ENCODE measurements at places on chromosomes 16 and 17.

DNA sequence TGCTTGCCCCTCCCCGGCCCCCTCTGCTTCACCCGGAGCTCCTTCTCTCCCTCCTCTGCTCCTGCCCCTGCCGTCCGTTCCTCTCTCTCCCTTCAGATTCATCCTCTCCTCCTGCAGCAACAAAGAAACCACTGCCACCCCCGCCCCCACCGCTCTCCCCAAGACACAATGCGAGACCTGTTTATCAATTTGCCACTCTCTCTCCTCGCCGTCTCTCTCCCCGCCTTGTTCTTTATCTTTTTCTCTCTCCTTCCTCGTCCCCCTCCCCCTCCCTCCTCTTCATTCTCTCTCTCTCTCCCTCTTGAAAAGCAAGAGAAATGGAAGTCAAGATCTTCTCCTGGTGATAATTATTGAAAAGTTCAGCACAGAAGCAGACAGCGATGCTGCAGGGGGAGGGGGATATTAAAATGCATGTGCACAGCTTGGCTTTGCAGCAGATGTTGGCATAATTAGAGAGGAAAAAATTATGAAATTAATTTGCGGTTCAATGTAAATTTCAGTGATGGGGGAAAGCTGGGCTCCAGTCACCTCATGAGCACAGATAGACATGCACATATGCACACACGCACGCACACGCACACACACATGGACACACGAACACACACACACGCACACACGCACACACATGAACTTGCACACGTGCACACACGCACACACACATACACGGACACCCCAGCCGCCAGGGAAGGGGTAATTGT, 58.1 kb upstream of the CBFA2T3 start:
- DNase-seq: no peak

DNA sequence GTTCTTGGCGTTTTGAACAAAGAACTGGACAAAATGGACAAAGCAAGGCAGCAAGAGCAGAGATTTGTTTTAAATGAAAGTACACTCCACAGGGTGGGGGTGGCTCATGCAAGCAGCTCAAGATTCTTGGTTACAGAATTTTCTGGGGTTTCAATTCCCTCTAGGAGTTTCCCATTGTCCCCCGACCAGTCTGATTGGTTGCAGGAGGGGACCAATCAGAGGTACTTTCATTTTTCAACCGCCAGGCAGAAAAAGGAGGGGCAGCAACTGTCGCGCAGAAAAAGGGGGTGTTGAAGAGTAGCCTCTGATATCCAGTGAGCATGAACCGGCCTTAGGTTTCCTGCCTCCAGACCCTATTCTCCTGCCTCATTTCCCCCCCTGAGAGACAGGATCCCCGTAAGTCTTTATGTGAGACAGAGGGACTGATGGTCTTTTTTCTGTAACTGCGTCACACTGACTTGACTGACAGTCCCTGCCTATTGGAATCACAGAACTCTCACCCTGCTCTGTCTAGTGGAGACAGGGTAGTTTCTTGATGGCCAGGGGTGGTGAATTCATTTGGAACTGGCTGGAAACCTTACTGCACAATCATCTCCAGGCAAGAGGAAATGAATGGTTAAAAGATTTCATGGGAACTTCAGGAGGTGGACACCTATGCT, 59.4 kb upstream of the ALOX12 start:
- peak; percentile 86 for DNase-seq

- DNase-seq: peak; percentile 22
Observed at GRCh38 chr17:60315650-60316049, 76.3 kb downstream of the USP32 start.

DNA sequence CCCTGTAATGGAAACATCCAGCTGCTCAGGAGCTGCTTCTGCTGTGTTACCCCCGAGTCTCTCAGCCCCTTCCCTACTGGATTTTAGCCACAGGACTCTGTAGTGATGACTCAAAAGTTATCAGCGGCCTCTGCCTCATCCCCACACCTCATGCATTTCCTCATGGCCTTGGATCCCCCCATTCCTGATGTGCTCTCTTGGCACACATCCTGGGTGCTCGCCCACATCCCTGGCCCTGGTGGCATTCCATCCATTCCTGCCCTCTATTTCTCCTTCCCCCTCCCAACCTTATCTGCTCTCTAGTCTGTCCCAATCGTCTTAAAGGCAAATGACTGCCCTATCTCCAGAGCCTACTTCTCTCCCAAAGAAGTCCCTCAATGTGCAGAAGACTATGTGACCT, 24.6 kb downstream of the MARF1 start:
- DNase-seq: no peak

- DNase-seq: no peak
Observed at GRCh38 chr17:2928294-2928890, 132.2 kb downstream of the RAP1GAP2 start.

- no peak for DNase-seq
Observed at GRCh38 chr17:5500247-5500588, 13.9 kb downstream of the MIS12 start.

- DNase-seq: no peak
Observed at GRCh38 chr16:87216841-87217275, 100.3 kb downstream of the C16orf95 start.

GRCh38 chr16:69107316-69107962, 2.0 kb downstream of the HAS3 start:
- no peak for DNase-seq

DNA sequence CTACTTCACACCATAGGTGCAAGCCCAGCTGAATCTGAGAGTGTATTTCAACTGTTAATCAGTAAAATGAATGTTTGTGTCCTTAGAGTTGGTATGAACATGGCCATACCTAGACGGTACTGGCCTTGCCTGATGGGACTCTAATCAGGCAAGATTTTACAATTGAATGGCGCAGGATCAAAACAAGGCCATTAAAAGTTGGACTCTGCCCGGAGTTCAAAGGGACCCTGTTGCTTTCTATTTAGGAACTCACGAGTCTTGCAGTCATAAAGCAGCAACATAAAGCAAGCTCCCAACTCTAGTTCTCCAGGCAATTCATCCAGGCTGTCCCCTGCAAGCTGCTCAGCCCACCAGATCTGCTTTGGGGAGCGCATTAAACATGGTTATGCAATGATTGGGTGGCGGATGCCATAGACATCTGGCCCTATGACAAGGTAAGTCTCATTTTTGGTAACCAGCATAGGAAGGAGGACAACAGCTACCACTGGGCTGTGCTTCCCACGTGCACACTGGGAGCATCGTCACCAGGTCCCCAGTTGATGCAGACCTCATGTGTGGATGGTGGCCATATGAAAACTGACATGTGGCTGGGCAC, 8.8 kb downstream of the TMEM186 start:
- no peak for DNase-seq

- peak; percentile 74 for DNase-seq
Observed at GRCh38 chr16:89476811-89477261, 13.5 kb downstream of the ANKRD11 start.

DNA sequence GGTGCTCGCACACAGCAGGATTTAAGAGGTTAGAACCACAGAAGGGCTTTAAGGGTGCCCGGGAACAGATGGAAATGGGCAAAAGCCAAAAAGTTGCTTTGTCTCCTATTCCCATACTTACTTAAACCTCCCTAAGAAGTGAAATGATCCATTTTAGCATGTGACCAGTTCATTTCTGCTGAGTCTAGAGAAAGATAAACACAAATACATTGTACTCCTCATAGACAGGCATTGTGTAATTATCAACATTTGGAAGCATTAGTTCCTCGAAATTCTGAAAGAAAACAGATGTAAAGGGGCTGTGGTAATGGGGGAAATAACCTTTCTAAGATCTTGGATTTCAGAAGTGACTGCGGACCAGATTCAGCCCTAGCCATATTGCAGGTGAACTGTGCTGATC, 178.3 kb downstream of the CYB561 start:
- DNase-seq: no peak

- no peak for DNase-seq
Observed at GRCh38 chr17:69046121-69046807, 14.5 kb downstream of the ABCA9 start.

DNA sequence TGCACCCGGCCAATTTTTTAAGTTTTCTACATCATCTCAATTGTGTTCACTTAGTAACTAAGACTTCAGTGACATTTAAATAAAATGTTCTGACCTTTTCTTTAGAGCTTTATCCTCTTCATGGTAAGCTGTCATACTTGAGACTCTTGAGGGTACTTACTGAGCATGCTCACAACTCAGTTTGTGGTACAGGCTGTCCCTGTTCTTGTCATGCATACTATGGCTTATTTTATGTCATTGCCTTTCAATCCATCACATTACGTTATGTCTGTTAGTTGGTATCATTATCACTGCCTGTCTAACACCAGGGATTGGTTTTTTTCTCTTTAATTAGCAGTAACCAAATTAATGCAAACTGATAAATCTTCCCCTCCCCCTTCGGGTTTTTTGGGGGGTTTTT, 41.9 kb upstream of the RHBDL3 start:
- no peak for DNase-seq

DNA sequence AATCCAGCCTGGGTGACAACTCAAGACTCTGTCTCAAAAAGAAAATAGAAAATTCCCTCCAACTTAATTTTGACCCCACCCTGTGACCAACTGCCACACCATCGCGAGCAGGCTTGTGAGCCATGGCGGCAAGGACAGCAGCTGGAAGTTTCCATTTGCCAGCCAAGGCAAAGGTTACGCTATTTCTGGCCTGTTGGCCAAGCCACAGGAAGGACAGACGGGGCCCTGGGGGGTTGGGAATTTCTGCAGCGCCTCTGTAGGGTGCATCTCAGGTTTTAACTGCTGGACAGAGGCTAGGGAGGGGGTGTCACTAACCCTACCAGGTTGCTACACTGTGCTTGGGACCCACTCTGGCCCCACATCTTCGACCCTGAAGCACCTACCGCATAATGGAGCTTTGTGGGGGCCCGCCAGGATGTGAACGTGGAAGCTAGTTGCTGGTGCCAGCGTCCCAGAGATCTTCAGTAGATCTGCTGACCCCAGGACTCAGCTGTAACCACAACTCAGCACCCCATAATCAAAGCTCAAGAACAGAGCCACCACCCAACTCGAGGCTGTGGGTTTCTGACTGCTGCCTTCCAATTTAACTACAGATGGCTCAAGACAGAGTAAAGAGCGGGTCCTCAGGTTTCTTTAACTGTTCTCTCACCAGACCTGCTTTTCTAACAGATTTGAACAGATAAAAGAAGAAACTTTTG, 10.9 kb downstream of the KIFC3 start:
- DNase-seq: peak; percentile 42

- DNase-seq: no peak
Observed at GRCh38 chr17:75135946-75136345, 4.4 kb upstream of the NT5C start.

- no peak for DNase-seq
Observed at GRCh38 chr16:6684076-6684673, 648.5 kb upstream of the RBFOX1 start.

- DNase-seq: no peak
Observed at GRCh38 chr16:80463326-80463725, 77.5 kb upstream of the DYNLRB2 start.

- DNase-seq: peak; percentile 57
Observed at GRCh38 chr17:37541880-37542660, 52.4 kb downstream of the DUSP14 start.

GRCh38 chr16:13996778-13997288, 74.3 kb upstream of the MRTFB start:
- DNase-seq: no peak

- no peak for DNase-seq
Observed at GRCh38 chr17:49634485-49634860, 43.4 kb downstream of the SPOP start.

DNA sequence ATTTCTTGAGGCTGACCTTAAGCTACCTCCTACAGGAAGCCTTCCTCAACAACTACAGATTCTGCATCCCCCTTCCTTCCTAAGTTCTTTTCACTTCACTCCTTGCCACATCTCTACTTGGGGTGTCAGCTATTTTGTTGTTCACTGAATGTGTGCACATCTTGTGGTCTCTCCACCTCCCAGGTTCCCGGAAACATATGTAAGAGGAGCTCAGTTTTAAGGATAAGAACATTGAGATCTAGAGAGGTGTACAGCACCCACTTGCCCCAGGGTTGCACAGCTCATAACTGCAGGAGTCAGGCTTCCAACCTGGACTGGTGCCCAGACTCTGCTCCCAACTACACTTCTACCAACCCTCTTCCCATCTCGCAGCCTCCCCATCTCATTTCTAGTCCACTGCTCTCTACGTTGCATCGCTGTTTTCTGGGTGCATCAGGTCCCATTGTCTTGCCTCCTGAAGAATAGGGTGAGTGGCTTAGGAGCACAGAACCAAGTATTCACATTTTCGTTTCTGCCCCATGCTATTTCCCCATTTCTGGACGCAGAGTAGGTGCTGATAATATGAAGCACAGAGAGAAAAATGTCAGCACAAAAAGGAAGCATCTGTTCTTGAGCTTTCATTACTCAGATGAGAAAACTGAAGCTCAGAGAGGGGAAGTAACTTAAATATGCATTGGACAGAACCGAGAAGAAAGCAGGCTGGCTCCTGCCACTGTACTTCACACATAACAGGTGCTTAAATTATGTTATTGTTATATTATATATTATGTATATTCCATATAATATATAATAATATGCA, 292.0 kb upstream of the CCL2 start:
- DNase-seq: peak; percentile 85

GRCh38 chr16:73053364-73054124, 5.6 kb upstream of the ZFHX3 start:
- no peak for DNase-seq
